Left renal cortex interstitium (tissue), 4 donors: ENCODE measurements at places on chromosomes 4 and X. TPM values are rescaled to one million over a fixed set of nuclear protein-coding genes. Genes with fewer than 3 reads are reported as not detected.

DNA sequence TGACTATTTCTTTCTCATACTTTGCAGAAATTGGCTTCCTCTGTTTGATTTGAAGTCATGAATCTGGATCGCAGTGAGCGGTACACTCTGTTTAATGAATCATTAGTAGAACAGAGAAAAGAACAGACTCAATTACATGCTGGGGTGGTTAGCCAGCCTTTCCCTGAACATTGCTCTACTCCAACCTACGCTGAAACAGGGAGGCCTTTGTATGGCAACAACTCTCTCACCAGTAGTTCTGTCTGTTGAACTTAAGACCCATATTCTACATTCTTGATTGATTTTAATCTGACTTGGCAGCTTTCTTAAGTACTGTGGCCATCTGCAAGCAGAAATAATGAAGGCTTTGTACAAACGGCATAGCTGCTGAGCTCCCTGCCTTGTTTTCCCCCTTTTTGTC is 19.0 kb upstream of the AP1S2 start:
- DNase-seq: no peak

GRCh38 chr4:169189372-169189771 is 81.4 kb downstream of the SH3RF1 start:
- DNase-seq: no peak

GRCh38 chr4:1751155-1751918 is 30.0 kb downstream of the TACC3 start:
- DNase-seq: no peak

DNA sequence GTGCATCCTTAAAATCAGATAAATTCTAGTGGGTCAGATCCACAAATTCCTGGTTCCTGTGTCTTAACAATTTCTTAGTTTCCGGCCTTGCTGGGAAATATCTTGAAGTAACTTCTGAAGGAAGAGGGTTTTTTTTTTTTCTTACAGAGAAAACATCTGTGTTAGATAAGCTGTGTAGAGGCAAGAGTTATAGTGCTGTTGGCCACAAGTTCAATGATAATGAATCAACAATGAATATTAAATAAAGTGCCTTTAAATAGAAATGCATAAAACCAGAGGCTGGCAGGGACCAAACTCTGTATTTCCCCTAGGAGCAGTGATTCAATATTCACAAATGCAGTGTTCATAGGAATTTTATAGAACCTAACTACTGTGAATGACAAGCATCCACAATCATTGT is 711.9 kb upstream of the ATOH1 start:
- DNase-seq: no peak

- DNase-seq: no peak
These were observed 204.7 kb upstream of the STK26 start for GRCh38 chrX:131818297-131818936.

DNA sequence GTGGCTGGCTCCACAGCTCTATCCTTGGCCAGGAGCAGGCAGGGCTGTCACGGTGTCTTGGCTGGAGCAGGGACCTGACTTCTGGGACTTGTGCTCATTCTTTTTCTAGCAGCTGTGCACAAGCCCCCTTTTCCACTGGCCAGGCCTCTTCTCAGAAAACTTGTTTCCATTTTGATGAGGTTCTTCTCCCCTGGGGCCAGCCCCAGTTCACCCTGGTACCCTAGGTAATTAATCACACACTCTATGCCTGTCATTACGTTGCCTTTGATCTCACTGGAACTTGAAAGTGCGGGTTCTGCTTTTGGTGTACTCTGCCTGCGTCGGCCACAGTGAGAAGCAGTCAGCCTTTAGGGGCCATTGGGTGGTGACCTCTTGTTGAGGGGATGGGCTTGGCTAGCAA is 26.6 kb downstream of the DRD5 start:
- no peak for DNase-seq

DNA sequence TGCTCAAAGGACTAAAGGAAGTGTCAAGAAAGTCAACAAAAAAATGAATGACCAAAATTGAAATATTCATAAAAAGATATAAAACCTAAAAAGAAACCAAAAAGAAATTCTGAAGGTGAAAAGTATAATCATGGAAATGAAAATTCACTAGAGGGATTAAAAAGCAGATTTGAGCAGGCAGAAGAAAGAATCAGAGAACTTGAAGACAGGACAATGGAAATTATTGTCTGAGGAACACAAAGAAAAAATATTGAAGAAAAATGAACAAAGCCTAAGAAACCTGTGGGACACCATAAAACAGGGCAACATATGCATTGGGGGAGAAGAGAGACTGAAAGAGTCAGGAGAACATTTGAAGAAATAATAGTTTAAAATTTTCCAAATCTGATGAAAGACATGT is 9.9 kb upstream of the SPON2 start:
- DNase-seq: no peak

GRCh38 chr4:155639704-155640523 is 26.7 kb upstream of the GUCY1A1 start:
- no peak for DNase-seq

DNA sequence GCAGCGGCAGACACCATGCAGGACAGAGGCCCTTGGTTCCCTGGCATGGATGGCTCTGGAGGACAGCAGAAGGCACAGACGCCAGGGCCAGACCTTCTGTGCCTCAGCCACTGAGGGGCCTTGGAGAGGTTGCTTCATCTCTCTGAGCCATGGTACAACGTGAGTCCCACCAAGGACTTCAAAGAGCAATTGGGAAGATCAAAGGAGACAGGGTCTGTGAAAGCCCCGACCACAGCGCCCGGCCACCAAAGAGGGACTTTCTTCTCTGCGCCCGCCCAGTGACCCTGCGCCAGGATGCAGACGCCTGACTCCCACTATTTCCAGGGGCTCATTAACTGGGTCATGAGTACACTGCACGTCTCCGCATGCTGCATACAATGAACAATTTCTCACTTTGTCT is 174.0 kb downstream of the AFAP1 start:
- no peak for DNase-seq

DNA sequence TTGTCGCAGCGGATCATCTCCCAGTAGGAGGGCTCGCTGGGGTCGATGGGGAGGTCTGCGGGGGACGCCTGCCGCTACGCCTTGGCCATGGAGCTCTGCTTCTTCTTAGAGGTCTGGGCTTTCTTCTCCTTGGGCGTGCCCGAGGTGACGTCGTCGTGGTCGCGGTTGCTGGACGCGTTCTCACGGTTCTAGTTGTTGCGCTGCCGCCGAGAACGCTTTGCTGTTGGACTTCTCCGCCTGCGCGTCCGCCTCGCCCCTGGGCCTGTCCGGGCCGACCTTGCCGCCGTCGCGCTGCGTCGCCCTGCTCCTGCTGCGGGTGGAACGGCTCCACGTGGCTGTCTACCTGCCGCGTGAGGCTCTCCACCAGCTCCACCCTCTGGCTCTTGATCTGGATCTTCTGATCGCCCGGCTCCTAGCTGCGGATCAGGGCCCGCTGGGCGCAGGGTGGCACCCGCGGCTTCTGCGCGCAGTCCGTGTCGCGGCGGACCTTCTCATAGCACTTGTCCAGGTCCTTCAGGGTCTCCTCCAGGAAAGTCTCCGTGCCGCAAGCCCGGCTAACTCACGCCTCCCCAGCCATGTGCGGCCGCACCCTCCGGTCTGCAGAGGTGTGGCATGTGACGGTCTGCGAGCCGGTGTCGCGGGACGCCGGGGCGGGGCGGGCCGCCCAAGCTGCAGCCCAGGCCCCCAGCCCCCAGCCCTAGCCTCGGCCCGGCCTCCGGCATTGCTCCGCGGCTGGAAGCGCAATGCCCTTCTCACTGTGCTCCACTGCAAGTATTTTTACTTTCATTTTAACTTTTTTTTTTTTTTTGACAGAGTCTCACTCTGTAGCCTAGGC is 40.5 kb upstream of the OGT start:
- no peak for DNase-seq

DNA sequence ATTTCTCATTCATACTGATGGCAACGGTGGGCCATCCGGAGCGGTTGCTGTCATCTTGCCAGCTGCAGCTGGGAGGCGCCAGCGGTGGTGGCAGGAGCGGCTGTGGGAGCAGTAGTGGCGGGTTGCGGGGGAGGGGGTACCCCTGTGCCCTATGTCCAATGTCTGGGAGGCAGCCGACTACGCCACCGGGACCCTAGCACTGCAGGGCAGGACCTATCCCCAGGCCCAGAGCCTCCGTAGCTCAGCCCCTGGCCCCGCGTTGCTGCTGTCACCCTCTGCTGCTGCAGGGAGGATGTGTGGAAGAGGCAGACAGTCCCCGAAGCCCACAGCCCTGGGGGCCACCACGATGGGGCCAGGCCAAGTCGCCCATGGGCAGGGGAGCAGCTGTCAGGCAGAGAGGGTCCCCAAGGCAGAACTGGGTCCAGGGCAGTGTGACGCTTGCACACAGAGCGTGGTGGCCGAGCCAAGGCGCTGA is 10.0 kb upstream of the SPP1 start:
- DNase-seq: no peak

DNA sequence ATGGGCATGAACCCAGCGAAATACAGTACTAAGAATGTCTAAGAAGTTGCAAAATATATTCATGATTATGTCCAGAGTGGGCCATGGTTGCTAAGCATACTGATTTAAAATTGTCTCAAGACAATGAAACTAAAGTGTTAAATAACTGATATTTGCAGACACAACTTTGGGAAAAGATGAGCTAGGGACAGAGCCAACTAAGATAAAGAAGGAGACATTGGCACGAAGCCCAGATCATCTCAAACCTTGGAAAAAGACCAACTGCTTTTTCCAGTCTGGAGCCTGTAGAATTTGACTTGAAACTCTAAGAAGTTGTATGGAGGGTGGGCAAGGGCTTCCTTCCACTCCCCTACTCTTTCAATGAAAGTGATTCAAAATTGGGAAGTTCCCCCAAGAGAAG is 108.5 kb upstream of the GLRA2 start:
- no peak for DNase-seq

DNA sequence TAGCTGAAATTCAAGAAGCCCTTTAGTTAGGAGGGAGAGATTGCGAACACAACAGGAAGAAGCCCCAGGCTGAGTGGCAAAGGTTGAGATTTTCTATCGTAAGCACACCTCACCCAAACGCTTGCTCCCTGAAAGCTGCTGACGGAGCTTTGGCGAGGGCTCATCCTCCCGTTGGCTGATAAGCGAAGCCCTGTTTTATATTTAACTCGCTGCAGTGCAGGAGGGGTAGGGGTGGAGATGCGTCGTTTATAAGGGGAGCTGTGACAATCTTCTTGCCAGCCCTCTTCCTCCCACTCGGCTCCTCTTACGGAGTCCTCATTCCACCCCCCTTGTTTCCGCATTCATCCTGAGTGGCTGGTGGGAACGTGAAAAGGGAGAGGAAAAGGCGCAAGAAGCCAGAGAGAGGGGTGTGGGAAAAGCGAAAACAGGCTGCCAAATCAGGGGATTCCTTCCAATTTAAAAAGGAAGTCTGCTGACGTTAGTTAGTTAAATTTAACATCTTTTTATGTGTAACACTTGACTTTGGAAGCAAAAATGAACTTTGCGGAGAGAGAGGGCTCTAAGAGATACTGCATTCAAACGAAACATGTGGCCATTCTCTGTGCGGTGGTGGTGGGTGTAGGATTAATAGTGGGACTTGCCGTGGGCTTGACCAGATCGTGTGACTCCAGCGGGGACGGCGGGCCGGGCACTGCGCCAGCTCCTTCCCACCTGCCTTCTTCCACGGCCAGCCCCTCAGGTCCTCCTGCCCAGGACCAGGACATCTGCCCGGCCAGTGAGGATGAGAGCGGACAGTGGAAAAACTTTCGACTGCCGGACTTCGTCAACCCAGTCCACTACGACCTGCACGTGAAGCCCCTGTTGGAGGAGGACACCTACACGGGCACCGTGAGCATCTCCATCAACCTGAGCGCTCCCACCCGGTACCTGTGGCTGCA is at the start of gene ENPEP:
ENPEP (plus strand) TSS at position 275 of the 938 bp plus-strand sequence; CDS start at position 535, 260 bp downstream.
- DNase-seq: peak; percentile 34

DNA sequence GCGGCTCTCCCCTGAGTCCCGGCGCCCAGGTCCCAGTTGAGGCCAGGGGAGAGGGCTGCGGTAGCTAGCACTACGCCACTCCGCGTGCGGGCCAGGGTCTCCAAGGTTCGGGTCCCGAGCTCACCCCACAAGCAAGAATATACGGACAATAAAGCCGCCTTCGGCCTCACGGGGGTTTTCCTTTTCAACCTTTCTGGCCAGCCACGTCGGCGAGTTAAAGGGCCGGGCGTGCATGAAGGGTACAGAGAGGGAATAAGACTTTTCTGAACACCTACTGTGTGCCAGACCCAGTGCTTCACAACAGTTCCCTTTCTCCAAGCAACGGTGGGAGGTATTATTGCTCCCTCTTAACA is 138.5 kb upstream of the ZIC3 start:
- no peak for DNase-seq

MAGEC3 gene
- polyA plus RNA-seq: 0.16 TPM

ATP6AP2 gene
- polyA plus RNA-seq: 231 TPM

SCOC gene
- 114 TPM for polyA plus RNA-seq

IL2RG gene
- polyA plus RNA-seq: 1.1 TPM

GBA3 gene
- 9.7 TPM for polyA plus RNA-seq
